ENCODE measurements at places on chromosomes 1 and 21. TPM values are rescaled to one million over a fixed set of nuclear protein-coding genes. Genes with fewer than 3 reads are reported as not detected.

GRCh38 chr1:108881369-108881768 is 4.6 kb downstream of the GPSM2 start:
- no peak for DNase-seq

GRCh38 chr21:45328198-45329091 is 40.8 kb upstream of the POFUT2 start:
- DNase-seq = no peak

DNA sequence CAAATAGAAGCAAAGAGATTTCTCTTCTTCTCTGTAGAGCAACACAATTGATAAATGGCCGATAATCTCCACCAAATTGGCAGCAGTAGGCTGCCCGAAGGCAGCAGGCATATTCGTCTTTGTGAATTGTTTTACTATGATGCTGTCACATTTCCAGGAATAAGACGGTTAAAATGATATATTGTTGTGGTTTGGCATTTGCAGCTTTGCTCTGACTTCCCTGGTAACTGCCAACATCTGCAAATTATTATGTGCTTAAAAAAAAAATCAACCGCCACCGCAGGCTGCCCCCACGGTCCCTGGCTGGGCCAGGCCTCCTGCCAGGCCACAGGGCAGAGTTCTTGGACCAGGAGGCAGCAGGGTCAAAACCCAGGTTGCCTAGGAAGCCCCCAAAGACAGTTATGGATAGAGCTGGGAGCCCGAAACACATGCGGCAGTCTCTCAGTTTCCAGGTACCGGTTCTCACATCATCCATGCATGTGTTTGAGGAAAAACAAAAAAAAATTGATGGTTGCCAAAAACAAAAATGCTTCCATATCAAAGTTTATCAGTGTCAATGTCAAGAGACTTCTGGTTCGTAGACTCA is 179.3 kb downstream of the ETS2 start:
- DNase-seq = no peak

DNA sequence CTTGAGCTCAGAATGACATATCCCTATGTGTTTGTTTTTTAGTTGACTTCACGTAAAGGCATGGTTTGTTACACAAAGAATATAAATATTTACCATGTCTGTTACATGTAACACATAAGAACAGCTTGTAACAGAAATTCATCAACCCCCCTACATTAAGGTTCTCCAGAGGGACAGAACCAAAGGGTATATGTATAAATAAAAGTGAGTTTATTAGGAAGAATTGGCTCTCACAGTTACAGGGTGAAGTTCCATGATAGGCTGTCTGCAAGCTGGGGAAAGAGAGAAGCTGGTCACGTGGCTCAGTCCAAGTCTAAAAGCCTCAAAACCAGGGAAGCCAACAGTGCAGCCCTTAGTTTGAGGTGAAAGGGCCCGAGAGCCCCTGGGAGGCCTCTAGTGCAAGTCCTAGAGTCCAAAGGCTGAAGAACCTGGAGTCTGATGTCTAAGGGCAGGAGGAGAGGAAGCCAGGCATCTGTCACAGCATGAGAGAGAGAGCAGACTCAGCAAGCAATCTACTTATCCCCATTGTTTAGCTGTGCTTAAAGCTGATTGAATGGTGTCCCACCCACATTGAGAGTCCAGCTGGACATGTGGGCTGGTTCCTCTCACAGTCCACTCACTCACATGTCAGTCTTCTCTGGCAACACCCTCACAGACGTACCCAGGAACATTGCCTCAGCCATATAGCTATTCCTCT is 15.8 kb downstream of the THRAP3 start:
- DNase-seq = peak; percentile 71

GRCh38 chr1:119268879-119269278 is 99.7 kb upstream of the HAO2 start:
- DNase-seq = no peak

GRCh38 chr1:90707363-90707710 is 9.8 kb downstream of the BARHL2 start:
- peak; percentile 91 for DNase-seq

- no peak for DNase-seq
Observed at GRCh38 chr1:218739426-218739825, 394.3 kb downstream of the TGFB2 start.

DNA sequence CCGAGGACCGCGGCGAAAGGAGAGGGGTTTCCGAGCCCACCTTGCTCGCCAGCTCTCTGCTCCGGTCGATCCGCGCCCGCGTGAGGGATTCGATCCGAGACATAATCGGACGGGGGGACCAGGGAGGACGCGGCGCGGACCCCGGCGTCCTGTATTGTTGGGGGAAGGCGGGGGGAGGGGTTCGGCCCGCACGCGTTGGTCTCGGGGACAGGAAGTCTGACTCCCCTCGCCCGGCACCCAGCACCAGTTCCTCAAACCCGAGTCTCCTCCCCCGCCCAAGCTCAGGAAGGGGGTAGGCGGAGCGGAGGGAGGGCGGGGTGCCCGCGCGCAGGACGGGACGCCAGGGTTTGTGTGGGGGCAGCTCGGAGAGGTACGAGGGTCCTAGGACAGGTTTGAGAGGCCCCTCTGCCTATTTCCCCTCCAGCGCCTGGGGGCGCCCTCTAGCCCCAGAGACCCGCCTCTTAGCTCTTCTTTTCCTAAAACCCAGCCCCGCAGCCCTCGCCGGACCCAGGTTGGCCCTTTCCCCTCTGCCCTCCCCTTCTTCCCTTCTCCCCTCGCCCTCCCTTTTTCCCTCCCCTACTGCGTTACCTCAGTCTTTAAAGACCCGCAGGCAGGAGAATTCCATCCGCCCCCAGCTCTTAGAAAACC is at the start of gene ARHGEF2:
ARHGEF2 (minus strand) TSS at position 223 of the 648 bp plus-strand sequence; CDS start at position 103, 120 bp downstream.
- DNase-seq = peak; percentile 76

GRCh38 chr1:169309178-169310166 is 58.1 kb downstream of the NME7 start:
- no peak for DNase-seq

DNA sequence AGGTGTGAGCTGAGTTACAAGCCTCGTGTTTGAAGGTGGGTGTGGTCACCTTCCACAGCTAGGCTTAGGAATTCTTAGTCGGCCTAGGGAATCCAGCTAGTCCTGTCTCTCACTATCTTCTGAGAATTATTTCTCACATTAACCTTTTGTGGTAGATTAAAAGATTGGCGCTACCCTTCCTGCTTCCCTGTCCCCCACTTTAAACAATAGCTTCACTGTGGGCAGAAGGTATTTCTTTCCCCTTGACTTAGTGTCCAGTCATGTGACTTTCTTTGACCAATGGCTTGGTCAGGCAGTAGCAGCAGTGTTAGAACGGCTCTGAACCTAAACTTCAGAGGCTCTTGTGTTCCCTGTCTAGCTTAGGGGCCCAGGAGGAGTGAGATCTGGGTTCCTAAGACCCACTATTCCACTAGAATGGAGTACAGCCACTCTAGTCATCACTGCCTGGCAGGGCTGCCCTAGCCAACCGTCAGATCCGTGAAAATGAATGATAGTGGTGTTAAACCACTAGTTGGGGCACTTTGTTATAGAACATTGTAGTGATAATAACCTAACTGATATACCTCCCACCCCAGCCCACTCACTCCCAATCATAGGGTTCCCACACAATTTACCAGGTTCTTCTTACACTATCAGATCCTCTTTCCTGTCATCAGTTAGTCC is 13.9 kb upstream of the C1orf141 start:
- no peak for DNase-seq

- DNase-seq = no peak
Observed at GRCh38 chr1:81296601-81297000, 504.1 kb upstream of the ADGRL2 start.

DNA sequence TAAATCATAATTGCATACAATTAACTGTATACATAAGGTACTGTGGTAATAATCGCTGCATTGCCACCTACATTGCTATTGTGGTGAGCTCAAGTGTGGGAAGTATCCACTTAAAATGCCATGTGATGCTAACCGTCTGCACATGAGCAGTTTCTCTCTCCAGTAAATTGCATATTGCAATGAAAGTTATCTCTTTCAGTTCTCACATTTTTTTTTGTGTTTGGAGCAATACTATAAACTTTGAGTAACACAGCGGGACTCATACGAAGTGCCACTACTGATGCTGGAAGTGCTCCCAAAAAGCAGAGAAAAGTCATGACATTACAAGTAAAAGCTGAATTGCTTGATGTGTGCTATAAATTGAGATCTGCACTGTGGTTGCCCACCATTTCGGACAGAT is 38.5 kb downstream of the DISC1 start:
- no peak for DNase-seq

Gene NDC1
- 23.1 TPM for total RNA-seq

Gene GLIS1
- 0.32 TPM for total RNA-seq

Gene FAM72C
- total RNA-seq = 0.07 TPM

Gene UTS2
- not detected for total RNA-seq

Gene GPATCH4
- 17.4 TPM for total RNA-seq

Gene B3GALT5
- total RNA-seq = 7.0 TPM

Gene NBPF14
- total RNA-seq = 16.2 TPM

Gene IVL
- not detected for total RNA-seq

Measured in hepatocyte (in vitro differentiated cells).